ENCODE measurements at places on chromosomes 1 and 21.

DNA sequence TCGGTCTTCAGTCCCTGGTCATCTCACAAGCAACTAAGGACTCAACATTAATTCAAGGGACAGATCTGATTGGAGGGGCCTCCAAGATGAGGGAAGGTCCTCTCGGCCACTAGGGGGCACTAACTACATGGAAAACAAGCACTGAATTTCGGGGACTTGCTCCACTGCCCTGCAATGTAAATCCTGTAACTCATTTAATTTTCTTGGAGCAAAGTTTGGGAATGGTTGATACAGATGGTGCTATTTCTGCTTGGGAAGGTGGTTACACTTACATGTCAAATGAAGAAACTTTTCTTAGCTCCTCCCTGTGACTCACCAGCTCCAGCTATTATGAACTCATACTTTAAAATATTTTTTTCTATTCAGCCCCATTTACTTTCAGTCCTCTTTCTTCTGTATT, 97.4 kb upstream of the KCNJ15 start:
- DNase-seq: peak; percentile 53

DNA sequence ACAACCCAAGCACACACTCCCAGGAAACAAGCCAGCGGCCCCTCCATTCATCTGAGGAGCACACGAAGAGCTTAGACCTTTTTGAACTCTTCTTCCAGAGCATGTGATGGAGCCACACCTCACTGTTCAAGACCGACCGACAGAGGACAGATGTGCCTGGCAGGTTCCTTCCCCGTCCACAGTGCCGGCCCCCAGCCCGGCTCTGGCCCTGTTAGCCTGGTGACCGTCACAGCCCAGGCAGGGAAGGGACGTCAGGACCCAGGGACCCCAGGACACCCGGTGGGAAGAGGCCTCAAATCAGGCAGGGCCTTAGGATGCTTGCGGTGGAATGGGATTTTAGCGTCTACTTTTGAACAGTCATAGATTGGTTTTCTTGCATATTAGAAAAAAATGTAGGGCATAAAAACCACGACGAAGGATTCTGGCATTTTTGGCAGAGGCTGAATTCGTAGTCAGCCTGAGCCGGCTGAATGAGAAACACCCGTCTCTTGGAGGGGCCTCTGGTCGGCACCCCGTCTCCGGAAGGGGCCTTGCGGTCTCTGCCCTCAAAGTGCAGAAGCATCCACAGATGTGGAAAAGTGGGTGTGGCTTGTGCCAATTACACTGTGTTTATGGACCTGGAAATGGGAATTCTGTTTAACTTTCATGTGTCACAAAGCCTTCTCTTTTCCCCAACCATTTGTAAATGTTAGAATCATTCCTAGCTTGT, 79.3 kb downstream of the SIK1 start:
- DNase-seq: no peak

DNA sequence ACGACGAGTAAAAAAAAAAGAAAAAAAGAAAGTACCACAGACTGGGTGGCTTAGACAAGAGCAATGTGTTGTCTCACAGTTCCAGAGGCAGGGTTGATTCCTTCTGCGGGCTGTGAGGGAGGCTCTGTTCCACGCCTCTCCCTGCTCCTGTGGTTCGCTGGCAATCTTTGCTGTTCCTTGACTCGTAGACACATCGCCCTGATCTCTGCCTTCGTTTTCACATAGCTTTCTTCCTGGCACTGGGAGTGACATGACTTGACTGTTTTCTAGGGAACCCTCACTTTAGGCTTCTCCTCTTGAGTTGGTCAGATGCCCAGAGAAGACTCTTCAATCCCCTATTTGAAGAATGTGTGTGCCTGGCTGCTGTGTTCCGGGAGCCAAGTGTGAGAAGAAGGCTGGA, 133.6 kb downstream of the TM2D1 start:
- DNase-seq: no peak

GRCh38 chr1:21804536-21804935, 7.5 kb upstream of the LDLRAD2 start:
- DNase-seq: no peak

GRCh38 chr1:51768971-51769588, 109.4 kb downstream of the NRDC start:
- DNase-seq: peak; percentile 50

DNA sequence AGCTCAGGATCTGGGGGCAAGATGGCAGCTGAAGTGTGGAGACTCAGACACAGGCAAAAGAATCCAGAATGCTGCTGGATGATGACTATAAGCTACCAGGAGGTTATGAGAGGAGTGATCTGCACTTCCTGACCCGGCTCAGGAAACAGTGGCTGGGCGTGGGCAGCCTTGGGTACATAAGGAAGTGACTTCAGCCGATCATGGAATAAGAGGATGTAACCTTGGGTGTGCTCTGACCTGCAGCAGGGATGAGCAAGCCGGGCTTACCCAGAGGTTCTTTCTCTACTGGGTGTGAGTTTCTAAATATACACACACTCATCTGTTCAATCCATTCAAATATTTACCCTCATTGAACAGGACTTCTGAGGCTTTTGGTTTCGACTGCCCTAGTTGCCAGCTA, 62.7 kb downstream of the CD34 start:
- no peak for DNase-seq

DNA sequence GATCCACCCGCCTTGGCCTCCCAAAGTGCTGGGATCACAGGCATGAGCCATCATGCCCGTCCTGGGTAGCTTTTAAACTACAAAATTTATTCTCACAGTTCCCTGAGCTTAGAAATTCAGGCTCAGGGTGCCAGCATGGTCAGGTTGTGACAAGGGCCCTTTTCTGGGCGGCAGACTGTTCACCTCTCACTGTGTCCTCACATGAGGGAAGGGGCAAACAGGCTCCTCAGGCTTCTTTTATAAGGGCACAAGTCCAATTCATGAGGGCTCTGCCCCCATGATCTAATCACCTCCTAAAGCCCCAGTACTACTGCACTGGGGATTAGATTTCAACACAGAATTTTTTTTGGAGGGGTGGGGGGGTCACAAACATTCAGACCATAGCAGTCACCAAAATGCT, 36.8 kb downstream of the GNG4 start:
- no peak for DNase-seq

DNA sequence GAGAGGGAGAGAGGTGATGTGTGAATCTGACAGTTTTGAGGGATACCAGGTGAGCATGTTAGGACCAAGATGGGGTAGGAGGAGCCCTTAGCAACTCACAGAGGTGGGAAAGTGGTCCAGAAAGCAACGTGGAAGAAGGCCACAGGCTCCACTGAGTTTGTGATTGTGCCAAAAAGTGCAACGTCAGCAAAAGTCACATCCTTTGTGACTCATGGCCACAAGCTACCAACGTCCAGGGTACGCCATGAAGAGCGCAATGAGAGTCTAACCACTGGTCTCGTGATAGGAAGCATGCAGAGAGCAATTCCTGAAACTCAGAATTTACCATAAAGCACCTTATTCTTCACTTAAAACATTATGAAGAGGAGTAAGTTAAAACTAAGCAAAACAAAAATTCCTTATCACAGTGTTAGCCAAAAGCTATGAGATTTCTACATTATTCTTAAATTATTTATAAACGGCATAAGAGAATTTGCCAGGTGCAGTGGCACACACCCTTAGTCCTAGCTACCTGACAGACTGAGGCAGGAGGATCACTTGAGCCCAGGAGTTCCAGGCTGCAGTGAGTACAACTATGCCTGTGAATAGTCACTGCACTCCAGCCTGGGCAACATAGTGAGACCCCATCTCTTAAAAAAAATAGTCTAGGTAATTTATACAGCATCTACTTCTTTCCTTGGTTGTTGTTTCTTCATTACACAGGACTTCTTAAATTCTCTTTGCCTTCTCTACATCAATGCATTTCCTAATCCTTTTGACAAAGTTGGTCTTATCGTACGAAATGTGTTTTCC, 55.2 kb downstream of the COLGALT2 start:
- no peak for DNase-seq

GRCh38 chr21:41900401-41900800, 21.3 kb upstream of the PRDM15 start:
- no peak for DNase-seq

GRCh38 chr1:110505596-110505995, 13.4 kb downstream of the KCNA10 start:
- no peak for DNase-seq

GRCh38 chr1:86762336-86762735, 58.0 kb downstream of the SH3GLB1 start:
- no peak for DNase-seq

DNA sequence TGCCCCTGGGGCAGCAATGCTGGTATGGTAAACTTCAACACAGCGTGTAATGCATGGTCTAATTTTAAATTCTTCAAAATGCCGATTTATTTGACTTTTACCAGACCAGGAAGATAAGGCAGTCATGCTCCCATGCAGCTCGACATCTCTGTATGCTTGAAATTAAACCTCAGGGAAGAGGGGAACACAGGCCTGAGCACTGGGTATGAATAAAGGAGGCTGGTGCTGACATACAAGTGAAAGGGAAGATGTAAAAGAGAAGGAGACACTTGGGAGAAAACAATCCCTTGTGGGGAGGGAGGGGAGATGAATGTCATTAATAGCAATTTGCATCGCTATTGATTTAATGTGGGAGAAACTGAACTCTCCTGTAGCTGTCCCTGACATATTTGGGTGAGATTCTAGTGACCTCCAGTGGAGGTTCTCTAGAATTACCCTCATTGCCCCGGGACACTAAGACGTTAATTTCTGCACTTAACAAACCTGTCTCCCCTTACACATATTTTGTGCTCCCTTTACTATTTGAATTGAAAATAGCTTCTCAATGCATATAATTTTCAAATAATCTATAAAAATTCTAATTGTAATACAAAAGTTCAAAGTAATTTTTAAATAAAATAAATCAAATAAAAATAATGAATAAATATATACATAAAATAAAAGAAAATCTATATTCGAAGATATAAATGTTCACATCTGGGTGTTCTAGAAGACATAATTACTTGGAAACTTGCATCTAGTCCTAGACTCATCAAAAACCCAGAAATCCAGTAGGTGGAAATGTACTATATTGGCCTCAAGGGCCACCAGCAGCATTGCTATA, 283.1 kb downstream of the LMX1A start:
- DNase-seq: peak; percentile 42

- DNase-seq: no peak
Measured at GRCh38 chr21:29176471-29177120, 46.2 kb downstream of the MAP3K7CL start.

- no peak for DNase-seq
Measured at GRCh38 chr1:22795366-22795714, 84.7 kb downstream of the EPHB2 start.

- no peak for DNase-seq
Measured at GRCh38 chr1:4963251-4963650, 308.8 kb downstream of the AJAP1 start.

DNA sequence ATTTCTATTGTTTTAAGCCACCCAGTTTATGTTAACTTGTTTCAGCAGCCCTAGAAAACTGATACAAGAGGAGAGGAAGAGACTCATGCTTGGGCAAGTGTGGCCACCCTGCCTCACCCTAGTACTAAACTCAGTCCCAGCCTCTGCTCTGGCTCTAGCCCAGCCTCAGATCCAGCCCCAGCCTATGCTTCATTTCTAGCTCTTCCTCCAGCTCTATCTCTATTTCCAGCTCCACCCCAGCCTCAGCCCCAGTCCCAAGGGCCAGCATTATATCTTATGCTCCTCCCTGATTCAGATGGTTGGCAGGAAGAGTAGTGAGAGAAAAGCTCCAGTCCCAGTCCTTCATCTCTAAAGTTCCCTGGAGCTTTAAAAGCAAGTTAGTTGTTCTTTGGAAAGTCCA, 535.5 kb downstream of the PTPRC start:
- DNase-seq: no peak

GRCh38 chr1:65165269-65165993, 17.4 kb downstream of the AK4 start:
- DNase-seq: no peak

GRCh38 chr1:193680247-193680923, 494.0 kb upstream of the B3GALT2 start:
- DNase-seq: no peak

DNA sequence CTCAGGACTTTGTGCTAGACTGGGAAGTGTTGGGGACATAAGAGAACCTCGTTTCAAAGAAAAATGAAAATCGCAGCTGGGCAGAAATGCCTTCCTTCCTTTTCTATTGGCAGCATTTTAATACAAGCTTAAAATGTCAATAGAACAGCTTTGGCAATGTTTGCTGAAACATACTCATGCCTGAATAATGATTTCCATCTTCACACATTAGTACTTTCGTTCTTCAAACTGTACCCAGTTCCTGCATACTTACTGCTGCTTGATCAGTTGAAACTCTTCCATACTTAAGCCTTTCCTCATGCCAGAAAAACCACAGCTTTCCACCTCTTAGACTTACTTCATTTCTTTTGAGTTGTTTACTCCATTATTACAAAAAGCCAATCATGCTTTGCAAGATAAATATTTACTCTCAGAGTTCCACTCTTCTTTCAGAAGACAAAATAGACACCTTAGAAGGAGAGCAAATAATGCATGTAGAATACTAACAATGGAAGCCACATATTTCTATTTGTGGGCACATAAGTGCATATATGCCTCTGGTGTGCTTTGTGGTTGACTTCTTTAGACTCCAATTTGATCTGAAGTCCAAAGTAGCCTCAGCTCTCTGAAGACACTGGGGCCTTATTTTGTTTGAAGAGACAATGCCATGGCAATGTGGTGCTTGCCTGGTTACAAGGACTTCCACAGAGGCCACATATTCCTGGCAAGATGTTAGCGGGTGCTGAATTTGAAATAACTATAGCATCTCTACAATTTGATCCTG, 22.7 kb upstream of the CD55 start:
- no peak for DNase-seq

- DNase-seq: no peak
Measured at GRCh38 chr1:17743008-17743647, 12.0 kb upstream of the ACTL8 start.

GRCh38 chr1:29900712-29901111, 664.4 kb downstream of the PTPRU start:
- DNase-seq: no peak

DNA sequence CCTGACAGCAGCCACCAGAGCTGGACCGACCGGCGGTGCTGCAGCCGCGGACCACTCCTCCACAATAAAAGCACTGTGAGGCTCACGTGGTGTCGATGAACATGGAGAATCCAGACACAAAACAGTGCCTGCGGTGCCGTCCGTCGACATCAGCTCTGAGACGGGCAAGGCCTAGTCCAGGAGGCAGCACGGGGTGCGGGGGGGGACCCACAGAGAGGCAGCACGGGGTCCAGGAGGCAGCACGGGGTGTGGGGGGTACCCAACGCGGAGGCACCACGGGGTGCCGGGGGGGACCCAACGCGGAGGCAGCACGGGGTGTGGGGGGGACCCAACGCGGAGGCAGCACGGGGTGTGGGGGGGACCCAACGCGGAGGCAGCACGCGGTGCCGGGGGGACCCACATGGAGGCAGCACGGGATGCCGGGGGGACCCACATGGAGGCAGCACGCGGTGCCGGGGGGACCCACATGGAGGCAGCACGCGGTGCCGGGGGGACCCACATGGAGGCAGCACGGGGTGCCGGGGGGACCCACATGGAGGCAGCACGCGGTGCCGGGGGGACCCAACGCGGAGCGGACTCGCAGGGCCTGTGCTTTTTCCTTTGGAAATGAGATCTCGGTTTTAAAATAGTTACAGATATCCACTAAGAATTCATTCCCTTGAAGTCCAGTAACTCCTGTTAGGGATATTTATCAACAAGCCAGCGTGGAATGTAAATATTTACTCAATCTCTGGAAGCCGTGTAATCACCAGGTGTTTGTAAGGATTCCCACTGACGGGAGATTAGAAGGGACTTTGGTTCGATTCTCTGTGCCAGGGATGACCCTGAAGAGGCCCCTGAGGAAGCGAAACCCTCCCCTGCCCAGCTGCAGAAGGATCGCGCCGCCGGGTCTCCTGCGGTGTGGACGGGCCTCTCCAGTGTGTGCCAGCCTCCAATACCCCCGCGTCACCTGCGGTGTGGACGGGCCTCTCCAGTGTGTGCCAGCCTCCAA, 52.1 kb downstream of the COL6A1 start:
- no peak for DNase-seq

GRCh38 chr21:45259206-45259840, 28.4 kb downstream of the POFUT2 start:
- no peak for DNase-seq

Data from foreskin melanocyte (primary cell).